Femur (tissue), 1 donor: ENCODE measurements at places on chromosomes 16 and 17.

- no peak for DNase-seq
Measured at GRCh38 chr17:65941356-65941899, 250.5 kb downstream of the CEP112 start.

DNA sequence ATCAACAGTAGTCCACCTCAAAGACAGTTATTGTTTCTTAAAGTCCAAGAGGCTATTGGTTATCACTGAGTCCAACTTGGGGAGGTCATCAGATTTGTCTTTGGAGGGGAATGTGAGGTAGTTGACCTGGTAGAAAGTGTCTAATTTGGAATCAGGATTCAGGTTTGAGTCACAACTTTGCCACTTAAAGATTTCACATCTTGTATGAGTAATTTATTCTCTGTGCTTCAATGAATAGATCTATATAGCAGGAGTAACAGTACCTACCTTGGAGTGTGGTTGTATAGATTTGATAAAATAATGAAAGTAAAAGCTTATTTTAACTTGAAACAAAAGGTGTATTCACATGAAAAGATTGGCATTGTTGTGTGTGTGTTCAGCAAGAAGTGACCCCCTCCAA is 119.3 kb upstream of the TBX2 start:
- DNase-seq, result no peak

DNA sequence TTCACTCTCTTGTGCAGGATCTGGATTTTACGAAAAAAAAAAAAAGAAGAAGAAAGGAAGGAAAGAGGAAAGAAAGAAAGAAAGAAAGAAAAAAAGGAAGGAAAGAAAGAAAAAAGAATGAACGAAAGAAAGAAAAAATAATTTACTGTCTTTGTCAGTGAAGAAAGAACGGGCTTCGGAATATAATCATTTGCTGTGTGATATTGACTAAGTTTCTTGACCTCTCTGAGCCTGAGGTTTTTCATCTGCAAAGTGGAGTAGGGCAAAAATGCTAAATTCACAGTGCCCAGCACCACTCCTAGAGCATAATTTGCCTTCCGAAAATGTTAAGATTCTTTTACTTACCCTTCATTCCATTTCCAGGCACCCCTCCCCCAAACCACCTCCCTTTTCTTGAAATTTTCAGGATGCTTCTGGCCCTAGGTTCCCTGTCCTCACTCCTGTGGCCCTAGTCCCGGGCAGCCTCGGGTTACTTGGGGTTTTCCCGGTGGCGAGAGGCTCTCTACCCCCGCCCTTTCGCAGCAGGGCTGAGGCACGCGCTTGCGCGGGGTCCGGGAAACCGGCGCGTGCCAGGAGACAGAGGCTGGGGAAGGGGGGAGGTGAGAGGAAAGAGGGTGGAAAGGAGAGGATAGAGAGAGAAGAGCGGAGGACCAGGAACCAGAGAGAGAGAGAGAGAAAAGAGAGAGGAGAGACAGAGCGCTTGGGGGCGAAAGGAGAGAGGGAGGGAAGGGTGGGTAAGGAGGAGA is at the start of gene CNTNAP1:
Gene CNTNAP1, plus strand, starts transcription at position 556 of the 746 bp plus-strand sequence. CDS start 299 bp downstream, outside the sequence.
- peak; percentile 89 for DNase-seq

- no peak for DNase-seq
Measured at GRCh38 chr16:11836650-11837244, 14.6 kb downstream of the RSL1D1 start.

- no peak for DNase-seq
Measured at GRCh38 chr16:86616906-86617305, 38.6 kb downstream of the FOXL1 start.

DNA sequence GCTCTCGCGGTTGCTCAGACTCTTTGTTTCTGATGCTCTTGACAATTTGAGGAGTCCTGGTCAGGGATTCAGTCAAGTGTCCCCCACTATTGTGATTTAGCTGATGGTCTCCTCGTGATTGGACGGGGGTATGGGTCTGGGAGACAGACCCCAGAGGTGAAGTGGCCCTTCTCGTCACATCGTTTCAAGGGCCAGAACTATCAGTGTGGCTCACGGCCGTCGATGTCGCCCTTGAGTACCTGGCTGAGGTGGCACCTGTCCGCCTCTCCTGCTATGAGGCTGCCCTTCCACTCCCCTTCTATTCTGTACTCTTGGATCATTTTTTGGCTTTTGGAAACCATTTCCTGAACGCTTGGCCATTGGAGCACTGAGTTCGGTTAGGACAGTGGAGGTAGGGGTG is 7.4 kb upstream of the MEAK7 start:
- DNase-seq, result no peak

- DNase-seq, result no peak
Measured at GRCh38 chr16:22008215-22009059, 526 bp downstream of the MOSMO start.

- peak; percentile 95 for DNase-seq
Measured at GRCh38 chr17:39636927-39637736, at the start of gene STARD3. Gene STARD3 (plus strand): TSS chr17:39637144. CDS start chr17:39653532, 16,388 bp downstream.
